ENCODE measurements at places on chromosomes 2 and 18. TPM values are rescaled to one million over a fixed set of nuclear protein-coding genes. Genes with fewer than 3 reads are reported as not detected.

GRCh38 chr2:79993144-79993543 lies 311.4 kb downstream of the LRRTM1 start:
- no peak for DNase-seq

CDK15 gene
- not detected for total RNA-seq

PAIP2B gene
- total RNA-seq = 2.4 TPM

GRCh38 chr2:73037947-73038585 lies 33.4 kb downstream of the SFXN5 start:
- DNase-seq = no peak

GRCh38 chr2:9709539-9710285 lies 78.9 kb upstream of the YWHAQ start:
- DNase-seq = no peak

LOXHD1 gene
- 0.14 TPM for total RNA-seq

Data from activated naive CD8-positive, alpha-beta T cell treated with anti-CD3 and anti-CD28 coated beads for 36 hours (primary cell).